DMS 273 treated with DMSO at 0.1 percent for 48 hours (cell line): ENCODE measurements at places on chromosomes 6 and 20.

DNA sequence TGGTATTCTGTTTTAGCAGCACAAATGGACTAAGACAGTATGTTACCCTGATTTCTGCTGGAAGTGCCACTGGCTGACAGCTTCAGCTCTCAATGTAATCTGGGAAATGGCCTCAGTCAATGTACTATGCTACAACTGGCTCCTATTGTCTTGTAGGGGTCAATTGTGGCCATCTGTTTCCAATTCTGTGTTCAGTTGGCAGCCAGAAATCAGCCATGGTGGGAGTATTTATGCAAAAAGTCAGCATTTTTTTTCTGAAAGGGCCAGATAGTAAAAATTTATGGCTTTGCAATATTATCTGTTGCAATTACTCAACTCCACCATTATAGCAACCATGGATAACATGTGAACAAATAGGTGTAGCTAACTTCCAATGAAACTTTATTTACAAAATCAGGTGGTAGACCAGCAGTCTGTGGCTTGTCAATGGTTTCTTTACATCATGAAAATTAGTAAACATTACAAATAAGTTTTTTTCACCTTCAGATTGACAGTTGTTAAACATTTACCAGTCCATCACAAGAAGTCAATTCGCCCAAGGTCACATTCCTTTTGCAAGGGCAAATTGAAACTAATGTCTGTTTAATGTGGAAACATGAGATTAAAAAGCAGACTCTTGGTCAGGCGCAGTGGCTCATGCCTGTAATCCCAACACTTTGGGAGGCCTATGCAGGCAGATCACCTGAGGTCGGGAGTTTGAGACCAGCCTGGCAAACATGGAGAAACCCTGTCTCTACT is 58.3 kb upstream of the TSHZ2 start:
- no peak for DNase-seq

GRCh38 chr6:160810238-160810637 is 108.2 kb downstream of the PLG start:
- DNase-seq = no peak

DNA sequence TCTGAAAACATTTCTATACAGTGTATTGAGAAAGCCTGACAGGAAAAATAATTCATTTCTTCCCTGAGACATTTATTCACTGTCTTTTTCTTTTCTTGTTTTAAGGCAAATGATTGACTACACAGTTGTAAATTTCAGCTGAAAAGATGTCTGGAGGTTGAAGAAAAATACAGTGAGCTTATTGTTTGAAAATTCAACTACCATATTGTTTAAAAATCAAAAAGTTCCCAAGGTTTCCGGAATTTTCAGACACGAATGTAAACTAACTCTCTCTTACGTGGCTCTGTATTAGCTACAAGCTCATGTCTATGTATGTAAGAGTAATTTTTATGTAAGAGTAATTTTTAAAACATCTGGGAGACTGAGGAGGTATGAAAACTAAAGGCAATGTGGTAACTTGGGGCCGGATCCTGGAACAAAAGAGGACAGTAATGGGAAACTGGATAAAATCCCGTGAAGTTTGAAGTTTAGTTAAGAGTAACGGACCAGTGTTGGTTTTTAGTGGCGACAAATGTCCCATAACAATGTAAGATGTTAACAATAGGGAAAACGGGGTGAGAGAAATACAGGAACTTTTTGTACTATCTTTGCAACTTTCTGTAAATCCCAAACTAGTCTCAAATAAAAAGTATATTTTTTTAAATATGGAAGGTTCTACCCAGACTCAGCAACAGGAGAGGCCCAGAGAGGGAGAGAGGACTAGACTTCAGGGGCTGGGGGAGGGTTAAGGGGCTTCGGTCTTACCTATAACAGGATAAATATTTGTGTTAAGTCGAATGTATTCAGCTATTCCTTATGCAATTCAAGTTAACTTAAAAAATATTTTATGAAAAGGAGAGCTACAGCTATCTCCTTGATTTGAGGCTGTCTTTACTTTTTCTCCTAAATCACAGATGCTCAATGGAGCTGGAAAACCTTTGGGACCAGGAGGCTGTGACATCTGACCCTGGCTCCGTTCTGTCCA is 1.3 kb downstream of the PTGIS start:
- DNase-seq = no peak

DNA sequence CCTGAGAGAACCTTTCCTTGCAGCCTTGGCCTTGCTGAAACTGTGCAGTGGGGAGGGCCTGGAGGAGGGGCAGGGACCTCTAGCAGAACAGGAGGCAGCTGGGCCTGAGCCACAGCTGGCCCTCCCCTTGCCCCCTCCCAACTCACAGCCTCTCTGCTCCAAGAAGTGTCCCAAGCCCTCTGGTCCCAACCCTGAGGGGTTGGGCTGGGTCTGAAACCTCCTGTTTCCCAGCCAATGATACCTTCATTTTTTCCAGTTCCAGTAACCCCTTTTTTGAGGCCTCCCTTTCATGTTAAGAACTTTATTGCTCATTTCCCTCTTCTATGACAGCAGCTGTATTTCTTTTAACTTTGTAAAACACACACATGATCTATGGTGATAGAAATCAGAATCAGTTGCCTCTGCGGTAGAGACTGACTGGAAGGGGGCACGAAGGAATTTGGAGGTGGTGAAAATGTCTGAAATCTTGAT is 17.9 kb upstream of the ARMC12 start:
- no peak for DNase-seq

DNA sequence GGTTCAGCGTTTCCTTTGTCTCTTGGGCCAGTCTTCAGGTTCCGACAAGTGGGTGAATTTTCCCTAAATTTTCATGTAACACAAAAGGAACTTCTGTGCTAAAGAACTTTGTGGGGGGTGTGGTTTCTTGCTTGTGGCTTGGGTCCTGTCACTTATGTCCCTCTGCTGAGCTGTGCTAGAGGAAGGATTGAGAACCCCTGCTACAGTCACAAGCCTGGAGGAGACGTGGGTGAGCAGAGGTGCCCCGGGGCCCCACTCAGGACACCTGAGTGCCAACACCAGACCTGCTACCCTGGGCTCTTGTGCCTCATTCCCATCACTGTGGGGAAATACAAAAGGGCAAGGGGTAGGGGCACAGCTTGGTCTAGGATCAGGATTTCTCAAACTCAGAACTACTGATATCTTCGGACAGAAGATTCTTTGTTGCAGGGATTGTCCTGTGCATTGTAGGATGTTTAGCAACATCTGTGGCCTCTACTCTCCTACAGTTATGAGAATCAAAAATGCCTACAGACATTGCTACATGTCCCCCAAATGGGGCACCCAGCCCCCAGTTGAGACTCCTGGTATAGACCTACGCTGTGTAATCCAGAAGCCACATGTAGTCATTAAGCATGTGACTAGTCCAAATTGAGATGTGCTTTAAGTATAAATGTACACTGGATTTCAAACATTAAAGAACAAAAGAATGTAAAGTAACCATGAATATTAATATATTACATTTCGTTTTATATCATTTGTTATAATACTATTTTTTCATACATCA is 128.7 kb downstream of the LY86 start:
- no peak for DNase-seq
